ENCODE measurements at places on chromosomes 2 and 18.

- peak; percentile 89 for DNase-seq
Measured at GRCh38 chr2:79585701-79586433, 73.0 kb downstream of the CTNNA2 start.

DNA sequence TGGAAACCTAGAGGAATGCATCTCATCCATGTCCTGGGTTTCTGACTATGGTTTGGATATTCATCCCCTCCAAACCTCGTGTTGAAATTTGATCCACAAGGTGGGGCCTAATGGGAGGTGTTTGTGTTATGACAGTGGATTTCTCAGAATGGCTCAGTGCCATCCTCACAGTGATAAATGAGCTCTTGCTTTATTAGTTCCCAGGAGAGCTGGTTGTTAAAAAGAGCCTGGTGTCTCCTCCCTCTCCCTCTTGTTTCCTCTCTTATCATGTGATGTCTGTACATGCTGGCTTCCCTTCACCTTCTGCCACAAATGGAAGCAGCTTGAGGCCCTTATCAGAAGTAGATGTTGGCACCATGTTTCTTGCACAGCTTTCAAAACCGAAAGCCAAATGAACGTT, 424.3 kb downstream of the DCC start:
- no peak for DNase-seq

DNA sequence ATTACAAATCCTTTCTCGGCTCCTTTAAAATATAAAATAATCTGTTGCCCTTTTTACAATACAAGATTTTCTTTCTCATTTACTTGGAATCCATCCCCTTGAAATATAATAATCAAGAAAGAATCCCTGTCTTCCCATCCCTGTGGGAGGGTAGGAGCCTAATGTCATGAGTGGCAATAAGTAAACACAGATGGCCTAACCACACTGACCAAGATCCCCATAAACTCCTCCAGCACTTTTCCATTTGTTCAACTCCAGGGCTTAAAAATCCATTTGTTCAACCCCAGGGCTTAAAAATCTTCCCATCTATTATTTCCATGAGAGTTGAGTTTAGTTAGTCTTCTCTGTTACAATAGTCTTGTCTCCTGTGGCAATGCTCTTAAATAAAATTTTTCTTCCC, 297.6 kb downstream of the CDH7 start:
- no peak for DNase-seq

- DNase-seq = peak; percentile 52
Measured at GRCh38 chr2:166516712-166517303, 22.8 kb upstream of the SCN7A start.

GRCh38 chr18:46563317-46563716, 93.7 kb downstream of the LOXHD1 start:
- DNase-seq = no peak

- no peak for DNase-seq
Measured at GRCh38 chr18:50189160-50189559, 5.8 kb downstream of the MYO5B start.

- no peak for DNase-seq
Measured at GRCh38 chr2:131121464-131121863, 16.3 kb downstream of the PLEKHB2 start.

DNA sequence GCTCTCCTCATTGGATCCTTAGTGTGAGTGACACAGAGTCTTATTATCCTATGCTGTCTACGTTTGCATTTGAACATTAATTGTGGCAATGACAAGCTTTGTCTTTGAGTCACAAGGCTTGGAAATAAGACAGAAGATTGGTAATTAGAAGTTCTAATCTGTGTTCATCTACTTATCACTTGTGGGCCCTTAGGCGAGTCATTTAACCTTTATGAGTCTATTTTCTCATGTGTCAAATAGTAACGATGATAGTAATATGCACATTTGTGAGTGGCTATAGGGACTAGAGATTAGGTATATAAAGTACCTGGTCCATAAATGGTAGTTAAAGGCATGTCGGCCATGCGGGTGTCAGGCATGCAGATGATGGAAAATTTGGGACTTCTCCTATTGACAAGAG, 105.6 kb upstream of the NABP1 start:
- no peak for DNase-seq

GRCh38 chr2:27255660-27256059, 7.2 kb downstream of the SLC30A3 start:
- DNase-seq = peak; percentile 59

DNA sequence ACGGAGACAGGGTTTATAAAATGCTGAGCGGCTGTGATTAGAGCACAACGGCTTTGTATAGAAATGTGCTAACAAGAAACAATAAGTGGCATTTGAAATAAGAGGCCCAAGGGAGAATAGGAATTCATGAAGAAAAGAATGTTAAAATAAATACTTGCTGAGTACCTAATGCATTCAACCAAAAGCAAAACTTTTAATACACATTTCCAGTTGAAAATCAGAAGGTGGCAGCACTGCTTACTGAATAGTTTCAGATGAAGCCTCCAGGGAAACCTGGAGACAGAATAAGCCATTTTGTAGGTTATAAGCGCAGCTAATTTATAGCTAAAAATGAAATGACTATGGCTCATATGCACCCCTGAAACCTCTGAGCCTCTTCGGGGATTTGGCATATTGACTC, 286.6 kb downstream of the DPP10 start:
- DNase-seq = no peak
